Urothelium cell line (cell line): ENCODE measurements at places on chromosomes 6 and 20.

GRCh38 chr20:20204256-20204655 lies 151.9 kb downstream of the CFAP61 start:
- DNase-seq, result no peak

DNA sequence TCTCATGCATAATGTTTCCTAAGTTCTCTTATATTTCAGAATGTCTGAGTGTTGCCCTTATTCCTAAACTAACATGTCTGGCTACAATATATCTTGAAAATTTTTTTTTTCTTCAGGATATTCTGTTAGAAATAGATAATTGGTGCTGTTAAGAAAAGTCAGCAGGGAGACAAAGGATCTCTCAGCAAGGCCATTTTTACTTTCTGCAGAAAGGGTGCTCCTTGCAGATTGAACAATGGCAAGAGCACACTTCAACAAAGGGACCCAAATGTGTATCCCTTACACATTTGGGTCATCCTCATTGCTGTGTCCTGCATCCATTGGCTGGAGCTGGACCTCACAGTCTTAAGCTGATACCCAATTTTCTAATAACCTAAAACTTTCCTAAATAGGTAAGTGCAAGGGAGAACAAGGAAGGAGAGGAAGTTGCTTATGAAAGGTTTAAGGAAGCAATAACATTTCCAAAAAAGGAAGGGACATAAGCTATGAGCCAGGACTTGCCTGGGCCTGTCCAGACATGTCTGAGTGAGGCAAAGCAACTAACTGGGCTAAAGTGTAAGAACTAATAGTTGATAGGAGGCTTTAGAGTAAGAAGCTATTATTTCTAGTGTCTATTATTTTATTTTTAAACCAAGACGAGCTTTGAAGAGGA lies 429.6 kb downstream of the BCKDHB start:
- no peak for DNase-seq

GRCh38 chr20:20205141-20205861 lies 153.0 kb downstream of the CFAP61 start:
- no peak for DNase-seq

DNA sequence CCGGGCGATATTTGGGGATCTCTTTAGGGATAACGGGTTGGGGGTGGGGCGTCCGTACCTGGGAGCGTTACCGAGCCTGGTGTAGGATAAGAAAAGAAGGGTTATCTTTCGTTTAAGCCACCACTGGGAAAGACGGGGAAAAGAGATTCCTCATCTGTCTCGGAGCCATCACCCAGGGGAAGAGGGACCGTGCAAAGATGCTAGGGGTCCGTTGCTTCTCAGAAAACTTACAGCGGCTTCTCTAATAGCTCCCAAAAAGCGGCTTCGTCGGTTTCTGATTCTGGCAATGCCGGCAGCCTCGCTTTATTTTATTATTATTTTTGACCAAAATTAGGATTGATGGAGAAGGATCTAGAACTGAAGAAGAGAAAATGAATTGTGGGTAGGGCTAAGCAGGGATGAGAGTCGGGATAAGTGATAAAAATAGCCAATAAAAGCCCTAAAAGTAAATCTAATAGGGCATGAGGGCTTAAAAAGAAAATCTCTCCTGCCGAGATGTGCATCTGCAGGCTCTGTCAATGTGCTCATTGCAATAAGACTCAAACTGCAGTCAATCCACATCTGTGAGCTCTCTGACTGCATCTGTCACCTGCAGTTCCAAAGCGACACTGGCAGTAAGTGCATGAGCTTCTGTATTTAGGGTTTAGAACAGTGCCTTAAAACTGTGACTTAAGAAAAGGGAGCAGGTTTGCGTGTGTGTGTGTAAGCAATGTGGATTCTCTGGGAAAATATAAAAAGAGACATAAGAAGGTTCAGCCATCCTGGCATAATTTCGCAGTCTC lies 801 bp downstream of the TBPL1 start:
- DNase-seq, result no peak

DNA sequence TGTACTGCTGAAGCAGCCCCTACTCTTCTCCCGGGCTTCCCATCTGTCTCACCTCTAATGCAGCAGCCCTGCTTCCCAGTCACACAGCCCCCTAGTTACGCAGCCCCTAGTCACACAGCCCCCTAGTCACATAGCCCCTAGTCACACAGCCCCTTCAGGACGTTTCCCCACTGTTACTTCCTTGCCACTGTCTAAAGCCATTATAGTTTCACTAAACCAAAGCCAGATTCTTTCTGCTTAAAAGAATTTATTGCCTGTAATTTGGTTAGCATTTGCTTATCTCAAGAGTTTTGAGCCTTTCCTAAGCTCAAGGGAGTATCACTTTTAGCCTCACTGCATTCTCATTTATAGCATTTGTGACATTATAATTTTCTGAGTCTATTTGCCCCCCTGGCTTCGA lies 127.9 kb downstream of the LMBRD1 start:
- DNase-seq, result no peak

DNA sequence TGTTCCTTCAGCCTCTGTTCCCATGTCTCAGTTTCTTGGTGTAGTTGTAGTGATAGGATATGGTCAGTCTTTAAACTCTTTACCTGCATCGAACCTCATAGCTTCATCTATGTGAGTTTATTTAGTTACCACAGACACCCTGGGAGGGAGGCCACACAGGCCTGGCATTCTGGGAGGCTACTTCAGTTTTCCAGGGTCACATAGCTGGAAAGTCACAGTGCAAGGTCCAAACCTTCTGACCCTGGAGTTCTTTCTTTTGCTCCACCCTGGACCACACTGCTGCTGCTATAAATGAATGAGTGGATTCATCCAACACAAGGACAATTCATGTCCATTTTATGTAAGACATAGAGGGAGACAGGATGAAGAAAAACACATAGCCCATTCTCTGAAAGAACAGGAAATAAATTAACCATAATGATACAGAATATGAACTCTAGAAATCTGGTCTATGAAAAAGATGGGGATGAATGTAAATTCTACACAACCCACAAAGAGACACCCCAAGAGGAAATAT lies 60.8 kb downstream of the LAMA4 start:
- DNase-seq, result no peak

GRCh38 chr6:104525677-104526322 lies 333.9 kb downstream of the HACE1 start:
- peak; percentile 76 for DNase-seq
